A673 (cell line): ENCODE measurements at places on chromosomes 16 and 17.

DNA sequence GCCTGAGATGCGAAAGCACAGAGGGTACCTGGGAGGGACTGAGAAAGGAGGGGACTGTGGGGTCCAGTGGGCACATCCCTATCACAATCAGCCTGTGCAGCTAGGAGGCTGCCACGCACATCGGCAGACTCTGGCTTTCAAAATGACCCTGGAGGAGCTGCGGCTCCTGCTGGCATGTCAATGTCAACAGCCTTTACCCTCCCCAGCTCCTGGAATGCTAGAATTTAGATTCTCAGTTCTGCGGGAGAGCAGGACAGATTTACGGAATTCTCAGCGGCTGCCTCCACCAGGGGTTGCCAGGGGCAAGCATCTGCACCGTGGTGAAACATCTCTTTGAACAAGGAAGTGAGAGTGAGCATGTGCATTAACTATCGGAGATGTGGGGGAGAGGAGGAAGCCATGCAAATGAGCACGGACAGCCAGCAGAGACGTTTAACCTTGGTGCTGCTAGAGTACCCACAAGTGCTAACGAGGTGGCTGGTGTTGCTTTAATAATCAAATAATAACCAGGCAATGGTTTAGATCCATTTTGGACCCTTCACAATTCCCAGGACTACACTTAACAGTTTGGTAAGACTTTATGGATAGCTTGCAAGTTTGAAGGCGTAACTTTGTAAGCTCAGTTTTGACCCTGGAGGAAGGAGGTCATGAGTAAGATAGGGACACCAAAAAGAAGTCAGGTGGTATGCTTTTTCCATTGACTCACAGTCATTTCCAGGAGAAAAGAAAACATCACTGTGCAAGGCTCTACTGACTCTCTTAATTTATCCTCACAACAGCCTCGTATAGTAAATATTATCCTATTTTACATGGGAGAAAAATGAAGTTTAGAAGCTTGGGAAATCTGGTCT is 54.1 kb downstream of the XYLT1 start:
- no peak for DNase-seq

GRCh38 chr16:89599451-89599858 is 14.0 kb upstream of the DPEP1 start:
- no peak for DNase-seq

GRCh38 chr17:77111934-77112296 is 28.9 kb upstream of the SEC14L1 start:
- DNase-seq: no peak

DNA sequence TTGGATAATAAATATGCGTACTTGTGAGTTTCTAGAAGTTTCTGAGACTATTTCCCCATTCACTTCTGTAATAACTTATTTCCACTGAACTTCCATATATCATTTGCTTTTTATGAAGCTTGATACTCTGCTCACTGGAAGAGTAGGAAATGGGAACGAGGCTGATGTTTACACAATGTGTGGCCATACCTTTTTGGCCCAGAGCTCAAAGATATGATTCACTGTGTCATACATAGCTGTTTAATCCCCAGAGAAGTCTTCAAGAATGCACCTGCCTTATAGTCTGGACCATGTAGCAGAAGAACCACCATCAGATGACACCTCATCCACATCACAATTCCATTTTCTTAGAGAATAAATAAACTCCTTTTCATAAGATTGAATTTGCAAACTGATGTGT is 40.3 kb upstream of the TEKT3 start:
- DNase-seq: no peak

DNA sequence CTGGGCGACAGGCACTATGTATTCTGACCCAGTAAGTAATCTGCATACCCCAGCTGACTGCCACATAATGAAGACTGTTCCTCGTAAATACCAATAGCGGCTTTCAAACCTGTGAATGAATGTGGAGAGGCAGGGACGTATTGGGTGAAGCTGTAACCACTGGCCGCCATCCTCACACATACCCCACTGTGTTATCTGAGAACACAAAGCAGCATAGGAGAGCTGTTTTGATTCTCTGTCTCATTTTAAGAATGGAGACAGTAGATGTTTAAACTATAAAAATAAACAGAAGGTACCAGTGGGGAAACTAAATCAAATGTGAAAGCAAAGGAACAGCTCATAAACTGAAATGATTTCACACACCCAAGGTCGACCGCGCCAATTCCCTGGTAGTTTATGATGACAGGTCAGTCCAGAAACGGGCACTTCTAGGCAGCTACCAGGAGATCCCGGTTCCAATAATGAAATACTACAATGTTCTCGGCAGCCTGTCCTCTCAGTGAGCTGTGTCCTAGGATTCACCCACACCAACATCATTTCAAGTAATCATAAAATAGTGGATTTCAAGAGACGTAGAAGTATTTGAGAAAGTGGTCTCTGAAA is 109.7 kb downstream of the ADCY9 start:
- no peak for DNase-seq

DNA sequence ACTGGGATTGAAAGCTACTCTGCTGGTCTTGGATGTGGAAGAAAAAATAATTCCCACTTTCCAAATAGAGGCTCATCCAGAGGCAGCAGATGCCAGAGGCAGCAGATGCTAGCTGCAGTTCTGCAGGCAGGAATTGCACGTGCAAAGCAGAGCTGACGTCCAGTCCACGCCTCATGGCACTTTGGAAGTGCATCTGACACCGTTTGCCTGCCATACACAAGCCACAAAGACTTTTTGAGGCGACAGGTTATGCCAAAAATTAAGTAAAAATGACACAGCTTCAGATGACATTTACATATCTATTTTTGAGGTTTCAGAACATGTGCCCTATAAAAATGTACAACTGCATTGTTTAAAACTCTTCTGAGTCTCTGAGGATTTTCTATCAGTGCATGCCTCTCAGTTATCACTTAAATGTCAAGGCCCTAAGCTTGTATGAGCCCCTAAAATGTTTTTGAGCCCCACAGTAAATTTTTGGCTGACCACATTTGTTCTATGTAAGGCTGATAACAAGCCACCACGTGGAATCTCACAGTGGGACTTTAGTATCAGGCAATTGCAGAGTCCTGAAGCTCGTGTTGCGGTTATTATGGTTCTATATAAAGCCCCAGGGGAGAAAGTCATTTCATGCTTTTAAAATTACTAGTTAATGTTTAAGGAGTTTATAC is 239.2 kb downstream of the PRKCA start:
- DNase-seq: peak; percentile 71

- no peak for DNase-seq
Measured at GRCh38 chr17:74528491-74529199, 2.6 kb downstream of the CD300LB start.

DNA sequence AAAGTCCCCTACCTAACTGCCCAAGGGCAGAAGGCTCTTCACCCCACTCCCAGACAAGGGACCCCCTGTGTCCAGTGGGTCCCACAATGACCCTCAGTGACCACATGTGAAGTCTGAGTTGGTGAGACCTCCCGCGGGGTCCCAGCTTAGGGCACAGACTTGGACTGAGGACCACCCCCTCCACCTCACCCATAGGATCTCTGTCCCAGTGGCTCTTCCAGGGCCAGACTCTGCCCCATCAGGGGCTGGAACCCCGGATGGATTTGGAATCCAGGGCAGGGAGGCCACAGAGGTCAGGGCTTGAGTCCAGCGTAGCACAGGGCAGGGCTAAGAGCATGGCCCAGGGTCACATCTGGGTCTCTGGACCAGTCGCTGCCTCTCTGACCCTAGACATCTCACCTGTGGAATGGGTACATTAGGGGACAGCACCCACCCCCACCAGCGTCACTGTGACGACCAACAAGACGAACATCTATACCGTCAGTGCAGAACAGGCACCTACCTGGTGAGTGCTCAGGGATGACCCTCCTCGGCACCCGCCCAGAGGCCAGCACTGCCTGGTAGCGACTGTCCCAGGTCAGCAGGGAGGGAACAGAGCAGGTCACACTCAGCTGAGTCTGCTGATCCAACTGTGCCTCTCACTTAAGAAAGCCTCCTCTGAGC is 37.7 kb downstream of the TNFRSF13B start:
- DNase-seq: no peak

GRCh38 chr17:41421116-41421515 is 3.3 kb downstream of the KRT37 start:
- DNase-seq: no peak

GRCh38 chr17:40608061-40608581 is 39.5 kb downstream of the SMARCE1 start:
- no peak for DNase-seq

DNA sequence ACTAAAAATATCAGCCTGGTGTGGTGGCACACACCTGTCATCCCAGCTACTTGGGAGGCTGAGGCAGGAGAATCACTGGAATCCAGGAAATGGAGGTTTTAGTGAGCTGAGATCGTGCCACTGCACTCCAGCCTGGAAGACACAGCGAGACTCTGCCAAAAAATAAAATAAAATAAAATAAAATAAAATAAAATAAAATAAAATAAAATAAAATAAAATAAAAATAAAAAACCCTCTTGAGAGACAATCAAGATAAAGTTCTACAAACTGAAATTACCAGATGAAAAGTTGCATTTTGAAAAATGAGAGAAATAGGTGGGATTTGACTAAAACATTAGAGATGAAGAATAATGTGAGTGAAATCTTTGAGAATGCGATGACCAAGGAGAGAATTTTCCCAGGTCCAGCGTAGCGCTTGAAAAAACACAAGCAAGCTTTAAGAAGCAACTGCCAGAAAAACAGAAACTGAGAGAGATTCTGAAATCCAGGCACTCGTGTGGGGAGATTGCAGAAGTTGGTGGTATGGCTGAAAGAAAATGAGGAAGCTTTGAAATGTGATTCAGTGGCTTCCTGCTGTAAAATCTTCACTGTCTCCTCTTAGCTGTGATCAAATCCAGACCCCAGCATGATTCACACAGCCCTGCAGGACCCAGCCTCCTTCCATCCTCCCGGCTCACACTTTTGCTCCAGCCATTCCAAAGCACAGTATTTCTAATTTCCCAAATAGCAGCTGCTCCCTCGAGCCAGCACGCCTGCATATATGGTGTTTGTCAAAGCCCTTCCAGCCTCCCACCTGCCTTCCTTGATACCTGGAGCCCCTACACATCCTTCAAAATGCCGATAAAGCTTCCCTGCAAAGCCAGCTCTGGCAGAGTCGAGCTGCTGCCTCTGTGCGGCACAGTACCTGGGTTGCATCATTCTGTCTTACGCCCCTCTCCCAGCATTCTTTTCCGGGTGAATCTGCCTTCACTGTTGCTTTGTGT is 8.2 kb upstream of the CD300E start:
- no peak for DNase-seq

GRCh38 chr16:568401-569258 is 1.1 kb upstream of the PIGQ start:
- no peak for DNase-seq

GRCh38 chr16:53053967-53054669 is 673 bp upstream of the CHD9 start:
- peak; percentile 48 for DNase-seq

DNA sequence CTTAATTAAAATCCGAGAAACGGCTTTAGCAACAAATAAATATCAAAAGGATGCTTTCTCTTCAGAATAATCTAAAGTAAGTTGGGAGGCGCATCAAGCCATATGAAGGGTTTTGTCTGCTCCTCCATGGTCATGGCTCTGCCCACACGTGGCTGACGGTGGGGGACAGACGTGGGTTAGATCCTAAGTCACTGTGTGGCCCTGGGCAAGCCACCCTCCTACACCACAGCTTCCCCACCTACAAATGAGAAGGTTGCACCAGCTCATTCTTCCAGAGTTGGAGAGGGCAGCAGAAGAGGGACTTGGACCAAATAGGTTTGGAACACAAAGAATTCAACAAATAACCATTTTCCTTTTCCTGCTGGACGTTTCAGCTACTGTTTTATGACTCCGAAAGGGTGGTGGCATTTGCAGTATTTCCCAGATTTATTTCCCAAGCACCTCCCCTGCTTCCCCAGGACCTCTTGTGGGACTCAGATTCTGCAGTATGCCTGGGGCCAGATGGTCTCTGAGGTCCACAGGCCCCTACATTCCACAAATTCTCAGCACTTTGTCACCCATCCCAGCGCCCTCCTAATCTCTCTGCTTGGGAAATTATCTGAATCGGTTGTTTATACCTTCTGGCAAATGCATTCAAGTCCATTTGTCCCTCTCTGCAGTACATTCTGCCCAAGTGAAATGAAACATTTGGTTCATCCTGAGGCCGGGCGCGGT is 17.8 kb downstream of the LRRC75A start:
- DNase-seq: no peak

DNA sequence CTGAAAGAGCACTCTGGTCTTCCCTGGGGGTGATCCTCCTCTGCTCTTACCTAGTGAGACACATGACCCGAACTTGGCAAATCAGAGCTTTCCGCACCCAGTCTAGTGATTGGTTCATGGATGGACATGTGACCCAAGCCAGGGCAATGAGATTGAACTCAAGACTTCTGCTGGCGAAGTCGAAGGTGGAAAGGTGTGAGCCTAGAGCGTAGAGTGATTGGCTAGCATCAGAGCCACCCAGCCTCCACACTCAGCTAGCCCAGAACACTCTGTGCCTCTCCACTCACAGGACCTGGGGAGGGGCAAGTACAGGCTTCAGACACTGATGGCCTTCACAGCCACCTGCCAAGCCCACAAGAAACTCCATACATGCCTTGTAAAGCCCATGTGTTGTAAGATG is 17.6 kb downstream of the ATPAF2 start:
- no peak for DNase-seq

DNA sequence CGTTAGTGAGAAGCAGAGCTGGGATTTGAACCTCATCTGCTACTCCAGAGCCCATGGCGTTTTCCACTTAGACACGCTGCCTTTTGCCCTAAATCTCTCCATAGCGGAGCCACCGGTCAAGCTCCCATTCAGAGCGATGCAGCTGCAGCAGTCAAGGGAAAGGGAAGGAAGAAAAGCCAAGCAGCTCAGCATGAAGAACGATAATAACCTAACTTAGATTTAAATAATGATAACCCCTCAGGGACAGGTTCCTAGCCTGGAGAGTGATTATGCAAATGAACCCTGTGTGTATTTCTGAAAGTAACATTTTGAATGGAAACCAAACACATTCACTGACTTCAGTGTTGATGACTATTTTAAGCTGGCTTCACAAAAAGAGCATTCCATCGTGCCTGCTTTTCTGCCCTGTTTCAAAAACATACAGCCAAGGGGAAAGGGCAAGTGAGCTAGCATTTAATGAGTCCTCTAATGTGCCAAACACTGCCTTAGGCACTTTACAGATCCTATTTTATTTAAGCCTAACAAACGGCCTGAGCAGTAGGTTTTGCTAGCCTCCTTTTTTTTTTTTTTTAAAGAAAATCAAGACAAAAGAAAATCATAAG is 798.3 kb downstream of the CDH8 start:
- peak; percentile 64 for DNase-seq

- no peak for DNase-seq
Measured at GRCh38 chr17:50658616-50659015, 23.9 kb downstream of the ABCC3 start.
